ENCODE measurements at places on chromosomes 2 and 18.

DNA sequence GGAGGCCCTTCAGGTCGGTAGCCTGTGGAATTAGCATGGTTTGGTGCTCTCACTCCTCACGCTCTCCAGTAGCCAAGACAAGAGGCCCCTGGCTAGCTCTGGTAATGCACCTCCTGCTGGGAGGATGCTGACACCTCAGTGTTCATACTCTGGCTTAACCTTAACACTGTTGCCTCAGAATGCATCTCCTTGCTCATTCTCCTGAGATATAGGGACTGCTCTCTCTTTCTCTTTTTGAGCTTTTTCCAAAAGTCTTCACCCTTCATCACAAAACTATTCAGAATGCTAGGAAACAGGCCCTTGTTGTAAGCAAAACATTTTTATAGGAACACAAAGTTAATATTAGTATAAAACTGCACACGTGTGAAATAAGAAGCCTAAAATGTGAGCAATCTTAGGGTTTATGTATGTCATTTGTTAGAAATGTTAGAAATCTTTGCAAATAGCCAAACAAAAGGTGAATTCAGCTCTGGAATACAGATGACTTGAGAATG is 17.3 kb upstream of the IMPA2 start:
- DNase-seq = no peak

DNA sequence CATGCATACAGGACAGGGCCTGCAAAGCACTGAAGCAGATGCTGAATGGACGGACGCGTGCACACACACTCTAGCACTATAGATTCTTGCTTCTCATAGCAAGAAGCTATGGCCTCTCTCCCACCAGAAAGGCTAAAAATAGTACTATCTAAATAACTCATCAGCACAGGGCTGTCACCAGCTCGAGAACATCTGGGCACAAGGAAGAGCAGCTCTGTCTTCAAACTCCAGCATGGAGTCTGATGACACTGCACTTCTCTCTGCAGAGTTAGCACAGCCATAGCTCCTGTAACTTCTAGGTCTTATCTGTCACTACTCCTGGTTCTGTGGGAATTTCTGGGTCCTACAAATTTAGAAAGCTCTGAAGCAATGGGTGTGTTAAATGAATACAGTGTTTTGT is 123.5 kb downstream of the MYO5B start:
- DNase-seq = no peak

GRCh38 chr2:85668009-85668856 is at the start of gene SFTPB:
Gene SFTPB, minus strand, starts transcription at chr2:85668199. Its CDS starts 16 bp downstream, at chr2:85668183.
- DNase-seq = no peak

DNA sequence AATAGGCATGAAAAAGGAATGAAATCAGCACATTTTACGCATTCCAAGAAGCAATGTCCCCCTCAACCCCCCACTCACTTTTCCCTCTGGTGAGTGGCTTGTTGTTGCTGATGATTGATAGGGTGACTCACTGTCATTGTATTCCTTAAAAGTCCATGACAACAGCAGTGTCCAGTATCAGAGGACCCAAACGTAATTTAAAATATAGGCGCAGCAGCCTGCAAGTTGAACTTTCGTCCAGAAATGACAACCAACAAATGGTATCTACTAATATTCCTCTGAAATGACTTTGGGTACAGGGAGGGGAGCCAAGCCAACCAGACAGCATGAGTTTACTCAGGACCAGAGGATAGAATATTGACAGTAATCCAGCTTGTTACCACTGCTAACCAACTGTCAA is 182.9 kb upstream of the SIX3 start:
- no peak for DNase-seq

DNA sequence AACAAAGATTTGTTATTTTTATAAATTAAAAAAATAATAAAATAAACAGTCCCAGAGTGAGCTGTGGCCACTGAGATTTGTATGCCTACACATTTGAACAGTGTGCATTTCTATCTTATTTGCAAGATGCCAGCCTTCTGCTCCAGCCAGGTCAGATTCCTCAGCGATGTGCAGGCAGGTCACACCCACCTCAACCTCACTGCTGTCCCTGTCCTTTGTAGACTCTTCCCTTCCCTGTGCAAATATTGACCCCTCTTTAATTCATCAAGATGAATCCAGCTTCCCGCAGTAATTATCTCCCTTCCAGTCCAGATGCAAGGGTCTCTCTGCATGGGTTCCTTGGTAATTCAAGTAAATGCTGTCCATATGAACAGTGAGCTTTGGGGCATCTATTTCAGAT is 256.2 kb downstream of the PIEZO2 start:
- DNase-seq = no peak

GRCh38 chr2:230496891-230497290 is 80.9 kb downstream of the SP100 start:
- no peak for DNase-seq

DNA sequence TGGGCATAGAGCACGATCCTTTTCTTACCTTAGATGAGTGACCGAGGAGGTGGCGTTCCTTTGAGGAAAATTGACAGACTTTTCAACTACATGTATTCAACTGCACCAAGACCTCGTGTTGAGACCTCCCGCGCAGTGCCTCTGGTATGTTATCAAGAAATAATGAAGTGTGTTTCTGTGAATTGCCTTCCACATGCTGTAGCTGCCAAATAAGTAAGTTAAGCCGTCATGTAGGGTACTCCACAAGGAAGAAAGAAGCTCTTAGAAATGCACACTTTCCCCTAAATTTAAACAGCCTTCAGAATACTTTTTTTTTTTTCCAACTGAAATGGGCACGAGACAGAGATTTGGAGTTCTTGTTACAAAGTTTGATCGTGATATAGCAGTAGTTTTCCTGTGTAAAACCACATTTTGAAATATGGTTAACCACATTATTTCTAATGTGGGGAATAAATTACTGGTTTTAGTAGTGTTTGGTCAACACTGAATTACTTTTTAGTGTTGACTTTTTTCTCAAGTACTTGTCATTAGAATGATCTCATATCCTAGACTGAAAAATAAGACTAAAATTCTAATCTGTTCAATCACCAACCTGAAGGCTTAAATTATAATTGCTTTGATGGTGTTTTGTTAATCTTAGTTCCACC is 30.5 kb downstream of the PDK1 start:
- DNase-seq = no peak

GRCh38 chr2:175824243-175824642 is 177.8 kb downstream of the LNPK start:
- no peak for DNase-seq

- no peak for DNase-seq
Observed at GRCh38 chr2:173282795-173283545, 71.7 kb upstream of the CDCA7 start.

- DNase-seq = no peak
Observed at GRCh38 chr2:169911119-169911518, 83.9 kb downstream of the UBR3 start.

GRCh38 chr2:98569197-98569793 is 39.0 kb downstream of the COA5 start:
- DNase-seq = peak; percentile 50

GRCh38 chr2:209324281-209324680 is 99.6 kb upstream of the MAP2 start:
- DNase-seq = no peak

DNA sequence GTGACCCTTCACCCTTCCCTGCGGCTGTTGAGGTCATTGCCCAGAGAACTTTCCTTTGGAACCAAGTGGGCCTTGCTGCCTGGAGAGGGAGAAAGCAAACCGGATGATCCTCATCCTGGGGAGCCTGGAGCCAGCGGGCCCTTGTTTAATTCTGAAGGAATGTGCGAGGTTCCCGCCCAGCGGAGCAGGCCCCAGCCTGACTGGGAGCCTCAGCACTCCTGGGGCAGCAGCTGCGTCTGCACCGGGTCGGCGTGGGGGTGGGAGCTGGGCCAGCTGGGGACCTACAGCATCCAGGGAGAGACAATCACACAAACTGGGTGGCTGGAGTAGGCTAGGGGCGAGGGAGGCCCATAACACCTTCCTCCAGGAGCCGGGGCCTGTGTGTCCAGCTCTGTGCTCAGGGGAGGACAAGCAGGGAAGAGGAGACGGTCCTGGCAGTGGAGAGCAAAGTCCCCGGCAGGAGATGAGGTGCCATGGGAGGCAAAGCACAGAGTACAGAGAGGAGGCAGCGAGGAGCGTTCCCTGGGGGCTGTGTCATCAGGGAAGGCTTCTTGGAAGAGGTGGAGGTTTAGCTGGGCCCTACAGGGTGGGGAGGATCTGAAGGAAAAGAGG is 61.9 kb upstream of the HAAO start:
- no peak for DNase-seq

GRCh38 chr2:237695201-237695780 is 67.9 kb downstream of the LRRFIP1 start:
- no peak for DNase-seq

DNA sequence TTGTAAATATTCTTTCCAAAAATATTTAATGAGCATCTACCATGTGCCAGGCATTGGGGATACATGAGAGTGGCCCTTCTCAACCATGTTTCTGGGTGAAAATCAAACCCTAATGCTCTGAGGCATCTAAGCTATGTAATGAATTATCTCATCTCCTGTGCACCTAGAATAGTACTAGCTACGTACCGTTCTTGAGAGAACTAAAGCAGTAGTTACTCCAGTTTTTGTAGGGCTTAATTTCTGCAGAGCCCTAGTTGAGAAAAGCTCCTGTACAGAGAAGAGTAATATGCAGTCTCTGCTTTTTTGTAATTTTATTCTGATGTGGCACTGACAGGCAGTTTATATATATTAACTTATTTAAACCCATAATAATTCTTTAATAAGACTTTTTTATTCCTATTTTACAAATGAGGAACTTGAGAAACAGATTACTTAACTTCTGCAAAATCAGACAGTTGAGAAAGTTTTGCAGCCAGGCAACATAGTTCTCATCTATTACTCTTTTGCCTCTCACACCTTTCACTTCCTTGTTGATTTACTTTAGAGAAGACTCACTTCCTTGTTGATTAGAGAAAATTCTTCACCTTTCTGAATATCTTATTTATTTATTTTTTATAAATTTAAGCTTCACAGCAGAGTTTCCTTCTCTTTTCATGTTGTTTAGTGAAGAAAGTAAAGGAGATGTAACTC is 3.1 kb downstream of the SPOPL start:
- DNase-seq = no peak

- no peak for DNase-seq
Observed at GRCh38 chr2:20179755-20180594, 45.0 kb downstream of the SDC1 start.

DNA sequence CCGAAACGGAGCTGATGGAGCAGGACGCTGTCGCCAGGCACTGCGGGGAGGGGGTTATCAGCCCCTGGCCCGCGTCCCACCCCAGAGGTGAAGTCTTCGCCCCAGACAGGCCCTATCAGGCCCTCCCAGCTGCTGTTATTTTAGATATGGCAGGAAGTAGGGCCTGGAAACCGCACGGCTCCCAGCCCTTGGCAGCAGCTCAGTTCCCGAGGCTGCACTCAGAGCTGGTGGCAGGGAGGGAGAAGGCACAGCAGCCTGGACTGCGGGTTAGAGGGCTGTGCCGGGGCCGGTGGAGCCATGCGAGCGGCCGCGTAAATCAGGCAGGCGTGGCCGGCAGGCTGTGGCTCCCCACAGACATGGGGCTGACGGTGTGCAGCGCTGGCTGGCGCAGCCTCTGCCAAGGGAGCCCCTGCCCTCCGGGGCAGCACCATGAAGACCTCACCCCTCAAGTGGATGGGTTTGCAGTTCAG is 111.4 kb downstream of the NFATC1 start:
- no peak for DNase-seq
